Activated CD4-positive, CD25-positive, alpha-beta regulatory T cell (primary cell): ENCODE measurements at places on chromosomes 4 and X.

DNA sequence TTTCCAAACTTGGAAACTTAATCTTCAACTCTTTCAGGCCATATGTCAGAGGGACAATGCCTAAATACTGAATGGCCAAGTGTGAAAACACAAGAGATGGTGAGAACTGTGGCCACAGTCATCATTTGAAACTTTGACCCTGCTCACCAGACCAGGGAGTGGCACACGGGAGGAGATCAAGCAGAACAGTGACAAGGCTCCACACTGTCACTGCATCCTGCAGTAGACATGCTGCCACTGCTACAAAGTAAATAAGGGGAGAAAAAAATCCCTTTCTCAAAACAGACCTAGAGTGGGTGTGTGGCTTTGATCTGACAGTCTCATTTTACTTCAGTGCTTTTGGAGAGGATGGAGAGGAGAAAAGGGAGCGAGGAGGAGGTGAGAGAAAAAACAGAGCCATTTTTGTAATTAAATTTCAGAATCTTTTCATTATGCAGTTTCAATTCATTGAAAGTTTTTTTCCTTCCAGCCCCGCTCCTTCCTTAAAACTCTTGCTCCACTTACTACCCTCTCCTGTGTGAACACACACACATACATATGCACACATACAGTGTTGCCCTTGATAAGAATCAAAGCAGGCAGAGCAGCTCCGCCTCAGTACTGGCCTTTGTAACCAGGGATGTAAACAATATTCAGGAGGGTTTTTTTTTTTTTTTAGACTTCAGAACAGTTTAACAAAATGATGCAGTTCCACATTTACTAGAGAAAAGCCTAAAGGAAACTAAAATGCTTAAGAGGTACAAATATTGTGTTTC, 34.4 kb downstream of the NEXMIF start:
- DNase-seq: no peak

GRCh38 chr4:185534511-185534865, 819 bp downstream of the PDLIM3 start:
- DNase-seq: no peak

GRCh38 chr4:2745981-2746806, 9.9 kb downstream of the TNIP2 start:
- peak; percentile 80 for DNase-seq

- DNase-seq: no peak
Measured at GRCh38 chrX:6291444-6291843, 62.8 kb upstream of the NLGN4X start.

DNA sequence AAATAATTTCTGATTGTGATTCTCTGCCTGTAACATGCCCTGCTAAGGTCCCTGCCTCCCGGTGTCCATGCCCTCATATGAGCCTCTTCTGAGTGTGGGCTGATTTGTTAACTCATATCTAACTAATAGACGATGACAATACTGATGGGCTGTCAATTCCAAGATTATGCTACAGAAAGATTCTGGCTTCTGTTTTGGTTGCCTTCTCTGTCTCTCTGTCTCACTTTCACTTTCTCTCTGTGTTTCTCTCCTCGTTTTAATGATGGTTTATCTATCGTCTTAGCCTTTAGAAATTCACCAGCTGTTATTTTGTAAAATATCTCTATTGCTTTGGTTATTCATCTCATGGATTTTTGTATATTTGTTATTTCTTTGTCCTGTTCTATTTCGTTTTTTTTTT, 312.5 kb upstream of the ANXA10 start:
- DNase-seq: no peak

GRCh38 chrX:30570505-30570904, 7.1 kb downstream of the TASL start:
- DNase-seq: no peak
